ENCODE measurements at places on chromosomes 7 and 10.

GRCh38 chr7:75869776-75870379 lies 9.0 kb upstream of the RHBDD2 start:
- no peak for DNase-seq

DNA sequence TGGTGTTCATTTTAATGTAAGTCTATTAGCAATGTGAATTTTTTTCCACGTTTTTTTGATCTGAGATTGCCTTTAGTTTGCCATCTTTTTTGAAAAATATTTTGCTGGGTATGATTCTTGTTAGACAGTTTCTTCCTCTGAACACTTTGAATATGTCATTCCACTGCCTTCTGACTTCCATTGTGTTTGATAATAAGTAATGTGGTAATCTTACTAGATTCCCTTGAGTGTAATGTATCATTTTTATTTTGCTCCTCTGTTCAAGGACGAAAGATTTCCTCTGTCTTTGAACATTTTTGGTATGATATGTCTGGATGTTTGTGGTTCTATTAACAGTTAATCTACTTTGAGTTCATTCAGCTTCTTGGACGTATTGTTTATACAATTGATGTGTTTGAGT lies 371.4 kb downstream of the SUGCT start:
- DNase-seq: no peak

GRCh38 chr7:73328696-73329095 lies 735 bp downstream of the FKBP6 start:
- DNase-seq: no peak

DNA sequence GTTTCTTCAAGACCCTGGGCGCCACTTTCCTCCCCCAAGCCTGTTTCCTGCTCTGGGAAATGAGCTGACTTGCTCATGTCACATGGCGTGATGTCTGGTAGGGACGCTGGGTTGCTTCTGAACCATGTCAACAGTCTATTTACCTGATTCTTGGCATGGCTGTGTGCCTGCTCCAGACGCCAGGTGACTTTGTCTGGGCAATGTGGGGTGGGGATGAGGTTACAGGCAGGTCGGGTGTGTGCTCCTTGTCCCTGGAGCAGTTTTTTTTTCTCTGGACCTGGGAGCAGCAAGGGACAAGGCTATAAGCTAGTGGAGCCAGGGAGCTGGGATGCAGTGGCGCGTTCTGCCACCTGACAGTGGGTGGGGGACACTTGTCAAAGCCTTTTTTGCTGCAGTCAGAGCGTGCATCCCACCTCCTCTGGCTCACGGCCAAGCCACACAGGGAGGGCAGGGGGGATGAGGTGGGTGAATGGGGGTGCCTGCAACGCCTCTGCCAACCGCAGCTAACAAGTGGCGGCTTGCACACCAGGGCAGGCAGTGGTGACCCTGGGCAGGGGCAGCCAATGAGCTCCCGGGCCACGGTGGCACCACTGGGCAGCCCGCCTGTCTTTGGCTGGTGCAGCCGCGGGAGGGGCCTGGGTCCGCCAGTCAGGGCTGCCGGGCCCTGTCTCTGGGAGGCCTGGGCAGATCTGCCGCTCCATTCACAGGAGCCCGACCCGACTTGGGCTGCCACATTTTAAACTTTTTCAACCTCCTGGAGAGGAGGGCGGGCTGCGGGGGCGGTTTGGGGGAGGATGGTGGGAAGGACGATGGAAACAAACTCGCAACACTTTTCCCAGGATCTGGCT lies 22.9 kb downstream of the DNAJB12 start:
- no peak for DNase-seq

DNA sequence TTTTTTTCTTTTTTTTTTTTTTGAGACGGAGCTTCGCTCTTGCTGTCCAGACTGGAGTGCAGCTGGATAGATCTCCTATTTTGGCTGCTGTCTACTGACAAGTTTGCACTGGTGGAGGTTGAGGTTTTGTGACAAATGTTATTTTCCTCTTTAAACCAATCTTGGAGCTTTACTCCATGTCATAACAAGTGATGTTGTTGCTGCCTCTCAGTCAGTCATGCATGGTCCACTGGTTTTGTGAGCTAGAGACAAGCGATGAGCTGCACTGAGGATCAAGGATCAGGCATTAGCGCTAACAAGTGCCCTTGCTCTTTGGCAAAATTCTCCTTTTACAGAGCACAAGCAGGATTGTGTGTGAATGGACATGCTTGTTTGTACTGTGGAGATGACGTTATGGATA lies 805 bp upstream of the WDFY4 start:
- DNase-seq: no peak

DNA sequence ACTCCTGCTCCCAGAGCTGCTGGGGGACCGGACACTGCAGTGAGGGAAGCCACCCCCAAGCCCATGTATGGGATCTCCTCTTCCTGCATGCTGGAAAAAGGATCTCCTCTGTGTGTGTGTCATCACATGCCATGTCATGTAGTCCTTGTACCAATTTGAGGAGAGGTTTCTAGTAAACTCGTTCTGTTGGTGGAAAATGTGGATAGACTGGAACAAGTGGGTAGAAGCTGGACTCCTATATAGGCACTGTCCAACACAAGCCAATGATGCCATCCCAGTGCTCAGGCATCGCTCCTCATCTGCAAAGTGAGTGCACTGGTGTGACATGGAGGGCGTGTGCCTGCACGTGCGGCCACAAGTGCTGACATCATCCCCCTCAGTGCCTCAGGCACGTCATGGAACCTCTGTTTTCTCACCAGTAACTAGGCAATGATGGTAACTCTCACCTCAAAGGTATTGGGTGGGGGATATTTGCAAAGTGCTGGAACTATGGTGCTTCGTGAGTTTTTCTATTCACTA lies 19.3 kb downstream of the MYO1G start:
- DNase-seq: peak; percentile 49

DNA sequence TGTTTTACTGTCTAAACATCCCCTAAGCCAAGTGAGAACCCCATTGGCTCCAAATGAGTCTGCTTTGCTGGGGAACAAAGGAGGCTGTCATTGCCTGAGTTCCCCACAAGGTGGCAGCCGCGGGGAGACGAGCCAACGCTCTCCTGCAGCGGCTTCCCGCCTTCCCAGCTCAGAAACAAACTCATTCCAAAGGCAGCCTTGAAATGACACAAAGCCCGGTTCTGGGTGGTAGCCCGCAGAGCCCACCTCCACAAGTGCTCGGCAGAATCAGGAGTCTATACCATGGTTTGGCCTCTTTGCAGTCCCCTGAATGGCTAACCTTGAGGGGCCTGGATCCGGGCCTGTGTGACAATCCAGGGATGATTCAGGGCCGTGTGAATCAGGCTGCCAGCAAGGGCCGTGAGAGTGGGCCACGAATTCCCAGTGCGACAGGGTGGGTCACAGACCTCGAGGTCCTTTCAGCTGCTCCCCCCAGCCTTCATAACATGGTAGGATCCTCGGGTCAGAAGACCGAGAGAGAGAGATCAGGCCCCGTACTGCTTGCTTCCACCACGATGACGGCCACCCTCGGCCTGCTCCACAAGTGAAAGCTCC lies 79.7 kb downstream of the DLG5 start:
- DNase-seq: peak; percentile 12

- no peak for DNase-seq
Observed at GRCh38 chr10:110574420-110574819, 6.9 kb downstream of the SMC3 start.

- DNase-seq: no peak
Observed at GRCh38 chr7:108454674-108455550, 1.3 kb downstream of the NRCAM start.

- DNase-seq: no peak
Observed at GRCh38 chr10:119348516-119349240, 141.3 kb downstream of the GRK5 start.

DNA sequence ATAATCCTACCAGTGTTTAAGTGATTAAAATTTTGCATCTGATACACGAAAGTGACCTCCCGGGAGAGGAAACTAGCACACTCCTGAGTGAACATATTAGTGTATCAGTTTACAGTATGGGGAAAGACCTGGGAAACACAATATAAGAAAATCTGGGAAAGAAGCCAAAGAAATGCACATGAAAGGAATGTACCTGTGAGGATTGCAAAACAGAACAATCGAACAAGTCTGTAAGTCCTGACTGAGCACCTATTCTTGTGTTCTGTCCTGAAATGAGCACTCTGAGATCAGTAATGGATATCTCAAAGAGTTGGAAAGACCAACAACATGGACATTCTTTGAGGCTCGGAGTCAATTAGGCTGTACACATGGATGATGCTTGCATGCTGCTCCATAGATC lies 554.7 kb downstream of the SORCS3 start:
- no peak for DNase-seq

GRCh38 chr10:2197663-2198062 lies 460.3 kb upstream of the ADARB2 start:
- no peak for DNase-seq

GRCh38 chr10:60611291-60611747 lies 167.0 kb upstream of the CDK1 start:
- DNase-seq: peak; percentile 32

- DNase-seq: no peak
Observed at GRCh38 chr7:158581440-158582088, 6.1 kb downstream of the PTPRN2 start.

DNA sequence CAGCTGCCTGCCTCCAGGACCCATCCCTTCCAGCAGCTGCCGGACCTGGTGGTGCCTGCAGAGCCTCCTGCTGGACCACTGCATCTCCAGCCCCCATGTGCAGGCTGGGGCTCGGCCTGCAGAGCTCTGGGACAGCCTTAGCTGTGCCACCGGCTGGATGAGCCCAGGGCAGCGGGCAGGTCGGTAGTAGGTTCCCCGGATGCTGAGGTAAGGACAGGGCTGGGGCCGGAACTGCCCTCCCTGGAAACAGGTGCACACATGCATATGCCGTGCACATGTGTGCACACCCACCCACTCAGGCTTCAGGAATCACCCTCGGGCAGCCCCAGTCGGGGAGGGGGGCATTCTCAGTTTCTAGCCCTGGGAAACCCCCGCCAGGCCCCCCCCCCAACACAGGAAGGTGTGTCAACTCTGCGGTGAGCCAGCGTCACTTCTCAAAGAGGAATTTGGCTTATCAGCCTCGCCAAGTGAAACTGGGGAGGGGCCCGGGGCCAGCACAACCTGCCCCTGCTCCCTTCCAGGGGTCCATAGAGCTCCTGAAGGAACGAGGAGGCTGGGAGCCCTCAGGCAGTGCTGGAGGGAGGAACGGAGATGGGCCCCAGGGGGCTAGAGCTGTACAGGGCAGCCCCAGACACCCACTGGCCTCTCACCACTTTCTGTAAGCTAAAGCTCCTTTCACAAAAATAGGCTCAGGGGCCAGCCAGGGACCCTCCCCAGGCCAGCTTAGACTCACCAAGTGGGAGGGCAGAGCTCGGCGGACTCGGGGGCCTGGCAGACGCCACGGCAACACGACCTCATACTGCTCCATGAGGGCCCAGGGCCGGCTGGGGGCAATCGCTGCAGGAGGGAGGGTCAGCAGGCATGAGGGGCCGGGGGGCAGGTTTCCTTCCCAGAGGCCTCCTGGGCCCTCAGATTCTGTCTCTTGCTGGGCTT lies 1.7 kb downstream of the ADAM8 start:
- no peak for DNase-seq

DNA sequence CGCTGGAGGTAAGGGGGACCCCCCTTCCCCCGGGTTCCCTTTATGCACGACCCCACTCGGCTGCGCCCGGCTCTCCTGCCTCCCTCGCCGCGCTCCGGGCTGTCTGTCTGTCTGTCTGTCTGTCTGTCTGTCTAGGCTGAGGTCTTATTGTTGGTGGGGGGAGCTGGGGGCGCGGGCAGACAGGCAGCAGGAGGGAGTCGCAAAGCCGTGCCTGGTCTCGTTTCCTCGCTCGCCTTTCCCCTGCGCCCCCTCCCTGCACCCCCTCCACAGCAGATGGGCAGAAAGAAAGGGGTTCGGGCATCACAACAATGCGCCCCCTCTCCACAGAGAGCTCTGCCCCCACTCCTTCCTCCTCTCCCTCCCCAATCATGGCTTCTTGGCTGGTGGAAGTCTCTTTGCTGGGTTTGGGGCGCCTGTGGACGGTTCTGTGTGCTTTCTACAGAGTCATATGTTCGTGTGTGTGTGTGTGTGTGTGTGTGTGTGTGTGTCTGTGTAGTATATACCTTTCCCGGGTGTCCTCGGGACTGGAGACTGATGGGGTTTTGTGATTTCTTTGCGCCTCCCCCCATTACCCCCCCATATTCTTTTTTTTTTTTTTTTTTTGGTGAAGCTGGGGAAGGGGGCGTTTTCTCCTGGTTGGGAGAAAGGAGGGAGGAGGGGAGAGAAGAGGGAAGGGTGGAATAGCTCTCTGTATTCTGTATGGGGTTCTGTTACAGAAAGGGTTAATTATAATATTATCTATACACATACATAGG lies 1.9 kb downstream of the AUTS2 start:
- no peak for DNase-seq

GRCh38 chr7:8014399-8014798 lies 45.8 kb downstream of the GLCCI1 start:
- no peak for DNase-seq

GRCh38 chr7:4099651-4100050 lies 582.4 kb upstream of the FOXK1 start:
- DNase-seq: no peak

GRCh38 chr7:116717137-116717536 lies 45.1 kb downstream of the MET start:
- no peak for DNase-seq

DNA sequence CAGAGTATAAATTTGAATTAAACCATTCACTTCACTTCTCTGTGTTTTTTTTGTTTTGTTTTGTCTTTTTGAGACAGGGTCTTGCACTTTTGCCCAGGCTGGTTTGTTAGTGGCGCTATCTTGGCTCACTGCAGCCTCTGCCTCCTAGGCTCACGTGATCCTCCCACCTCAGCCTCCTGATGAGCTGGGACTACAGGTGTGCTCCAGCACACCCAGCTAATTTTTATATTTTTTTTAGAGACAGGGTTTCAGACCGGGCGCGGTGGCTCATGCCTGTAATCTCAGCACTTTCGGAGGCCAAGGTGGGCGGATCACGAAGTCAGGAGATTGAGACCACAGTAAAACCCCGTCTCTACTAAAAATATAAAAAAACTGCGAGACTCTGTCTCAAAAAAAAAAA lies 36.9 kb upstream of the STOX1 start:
- no peak for DNase-seq

DNA sequence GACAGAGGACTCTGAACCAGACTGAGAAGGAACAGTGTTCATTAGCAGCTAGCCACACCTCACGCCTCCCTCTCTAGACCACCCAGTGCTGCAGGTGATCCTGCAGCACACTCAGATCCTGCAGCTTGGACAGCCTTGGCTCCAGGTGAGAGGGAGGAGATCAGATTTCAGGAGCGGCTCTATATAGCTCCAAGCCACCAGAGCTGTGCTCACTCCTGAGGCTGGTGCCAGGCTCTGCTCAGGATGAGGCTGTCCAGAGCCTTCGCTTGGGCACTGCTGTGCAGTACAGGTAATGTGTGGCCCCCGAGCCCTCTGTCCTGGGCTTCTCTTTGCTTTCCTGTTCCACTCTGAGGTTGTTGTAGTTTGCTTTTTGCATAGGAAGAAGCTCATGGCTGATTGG lies 42.4 kb downstream of the C10orf120 start:
- no peak for DNase-seq

- DNase-seq: peak; percentile 11
Observed at GRCh38 chr7:128879939-128880746, 17.5 kb downstream of the ATP6V1F start.

- DNase-seq: no peak
Observed at GRCh38 chr10:30759423-30759822, 129.9 kb upstream of the LYZL2 start.

- DNase-seq: no peak
Observed at GRCh38 chr7:77691892-77692491, 4.3 kb upstream of the RSBN1L start.

Data from inflammatory macrophage treated with lipopolysaccharide for 1 hour (primary cell).